ENCODE measurements at places on chromosomes 2 and 18.
A peak's percentile ranks its signal among the peaks of the same experiment; 100 is the strongest.

DNA sequence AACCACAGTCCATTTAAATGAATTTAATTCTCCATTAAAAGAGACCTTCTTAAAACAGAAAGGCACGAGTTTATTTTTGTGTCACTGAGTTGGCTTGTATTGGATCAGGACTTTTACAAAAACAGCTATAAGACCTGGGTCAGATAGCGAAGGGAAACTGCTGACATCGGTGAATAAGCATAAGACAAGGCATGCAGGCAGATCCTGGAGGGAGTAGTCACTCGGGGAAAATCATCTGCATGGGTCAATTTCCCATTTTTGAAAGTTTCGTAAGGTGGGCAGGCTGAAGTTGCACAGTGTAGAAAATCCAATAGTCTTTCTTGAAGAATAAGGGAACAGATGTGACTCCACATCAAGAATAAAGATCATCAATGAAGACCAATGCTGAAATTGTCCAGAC, 12.9 kb downstream of the IL36B start:
- DNase-seq, result no peak

DNA sequence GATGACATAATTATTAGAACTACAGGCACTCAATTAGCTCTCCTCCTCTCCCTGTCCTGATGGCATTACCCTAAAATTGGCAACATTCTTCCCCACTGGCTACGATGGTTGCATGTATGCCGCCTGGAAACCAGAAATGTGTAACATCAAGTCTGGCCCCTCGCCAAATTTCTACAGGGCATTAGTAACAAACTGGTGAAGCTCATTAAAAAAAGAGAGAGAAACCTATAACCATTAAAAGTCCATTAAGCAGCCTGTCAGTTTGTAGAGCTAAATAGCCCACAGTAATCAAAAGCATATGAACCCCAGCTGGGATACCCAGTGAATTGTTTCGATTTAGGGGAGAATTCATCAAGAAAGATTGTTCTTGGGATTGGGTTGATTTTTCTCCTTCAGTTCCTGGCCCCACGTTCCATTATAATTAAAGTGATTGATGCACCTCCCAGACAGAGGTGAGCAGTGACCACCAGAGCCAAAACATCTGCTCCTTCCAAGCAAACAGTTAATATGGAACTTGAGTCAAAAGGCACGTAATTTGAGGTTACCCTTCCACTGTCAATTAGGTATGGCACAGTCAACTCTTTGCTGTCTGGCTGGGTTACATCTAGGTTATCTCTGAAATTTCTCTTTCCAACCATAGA, 208.6 kb downstream of the C1D start:
- DNase-seq, result no peak

- DNase-seq, result no peak
Measured at GRCh38 chr18:2680216-2680792, 24.8 kb downstream of the SMCHD1 start.

- DNase-seq, result no peak
Measured at GRCh38 chr2:30705056-30705455, 102.2 kb downstream of the CAPN13 start.

- no peak for DNase-seq
Measured at GRCh38 chr18:11767935-11768334, 78.9 kb downstream of the GNAL start.

- DNase-seq, result no peak
Measured at GRCh38 chr2:144522897-144523595, 3.1 kb upstream of the ZEB2 start.

DNA sequence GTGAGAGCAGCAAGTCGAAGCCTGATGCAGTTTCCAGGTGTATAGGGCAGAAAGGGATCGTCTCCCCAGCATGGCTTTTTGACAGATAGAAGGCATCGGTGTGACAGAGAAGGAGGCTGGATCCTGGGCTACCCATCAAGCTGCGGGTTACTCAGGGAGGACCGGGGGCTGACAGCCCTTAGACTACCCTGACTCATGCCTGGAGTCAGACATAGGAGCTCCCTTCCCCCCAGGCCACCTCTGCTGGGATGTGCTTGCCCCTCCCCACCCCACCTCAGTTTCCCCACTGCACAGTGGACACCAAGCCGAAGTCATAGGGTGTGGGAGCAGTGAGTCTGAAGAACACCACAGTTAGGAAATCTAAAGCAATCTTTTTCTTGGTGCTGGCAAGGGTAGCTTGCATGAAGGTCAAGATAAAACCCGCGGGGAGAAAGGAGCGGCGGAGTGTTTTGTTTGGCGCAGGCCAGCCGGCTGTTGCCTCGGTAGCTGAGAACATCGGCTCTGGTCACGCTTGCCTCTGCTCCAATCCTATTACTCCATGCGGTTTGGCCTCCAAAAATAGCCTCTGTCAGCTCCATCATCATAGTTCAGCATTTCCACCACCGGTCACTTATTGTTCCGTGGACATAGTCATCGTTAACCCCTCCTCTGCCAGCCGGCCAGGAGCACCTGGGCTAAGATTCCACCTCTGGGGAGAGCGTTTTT, 169.2 kb upstream of the GLI2 start:
- DNase-seq, result no peak

- no peak for DNase-seq
Measured at GRCh38 chr18:49980896-49981295, 167.6 kb upstream of the ACAA2 start.

DNA sequence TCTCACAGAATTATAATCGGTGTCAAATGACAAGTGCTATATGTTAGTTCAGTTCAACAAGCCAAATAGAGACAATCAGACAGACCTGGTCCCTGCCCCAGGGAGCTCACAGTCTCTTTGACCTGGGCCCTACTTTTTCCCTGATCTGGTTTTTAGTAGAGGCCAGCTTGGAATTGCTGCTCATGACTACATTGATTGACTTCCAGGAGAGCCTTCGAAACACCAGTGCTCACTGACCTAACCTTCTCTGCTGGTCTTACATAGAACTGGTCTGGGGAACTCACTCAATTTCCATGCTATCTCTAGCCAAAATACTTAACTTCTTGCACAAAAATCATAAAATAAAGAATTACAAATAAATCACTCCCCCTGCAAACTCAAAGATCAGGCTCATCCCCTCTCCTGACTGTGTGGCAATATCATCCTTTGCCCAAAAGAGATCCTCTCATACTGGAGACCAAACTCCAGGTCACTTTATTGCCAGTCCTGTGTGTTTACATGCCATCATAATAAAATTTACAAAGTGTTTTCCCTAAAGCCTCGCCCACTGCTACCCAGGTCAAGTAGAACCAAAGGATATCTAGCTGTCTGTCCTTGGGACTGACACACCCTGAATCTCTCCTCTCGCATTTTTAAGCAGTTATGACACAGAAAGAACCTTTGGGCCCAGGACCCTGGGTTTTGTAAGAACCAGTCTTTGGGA, 53.2 kb downstream of the PROC start:
- DNase-seq, result no peak

GRCh38 chr2:47777277-47777937, 5.5 kb upstream of the MSH6 start:
- DNase-seq, result no peak

GRCh38 chr2:46574457-46575355, 95.3 kb downstream of the TMEM247 start:
- DNase-seq, result no peak

DNA sequence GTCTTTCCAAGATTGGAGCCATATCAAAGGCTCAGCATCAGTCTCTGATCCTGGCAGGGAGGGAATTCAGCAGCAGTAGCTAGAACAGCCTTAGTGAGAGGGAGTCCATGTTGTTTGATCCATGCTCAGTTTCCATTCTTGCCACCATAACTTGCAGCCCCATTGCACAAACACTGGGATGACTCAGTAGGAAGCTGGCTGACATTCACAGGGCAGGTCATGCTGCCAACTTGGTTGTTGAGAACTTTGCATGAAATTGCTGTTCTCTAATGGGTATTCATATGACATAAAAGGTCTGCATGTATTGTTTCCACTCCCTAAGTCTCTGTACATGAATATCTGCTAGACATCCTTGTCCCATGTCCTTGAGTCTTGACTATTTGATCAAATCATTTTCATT, 29.9 kb upstream of the STAT4 start:
- no peak for DNase-seq

DNA sequence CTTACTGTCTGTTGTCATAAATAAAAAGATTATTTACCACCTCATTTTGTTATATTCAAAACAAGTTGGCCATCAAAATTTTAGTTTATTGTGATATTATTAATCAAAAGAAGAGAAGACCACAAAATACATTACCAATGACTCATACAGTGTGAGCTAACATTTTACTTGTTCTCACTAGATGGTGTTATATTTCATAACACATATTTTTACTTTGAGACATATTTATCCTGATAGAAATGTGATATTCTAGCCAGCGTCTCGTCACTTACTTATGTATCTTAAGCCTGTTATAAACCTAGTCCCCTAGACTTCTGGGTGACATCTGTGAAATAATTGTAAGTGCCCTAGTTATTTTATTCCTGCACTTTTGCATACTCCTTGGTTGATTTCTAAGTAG, 263.2 kb downstream of the CDH7 start:
- no peak for DNase-seq

DNA sequence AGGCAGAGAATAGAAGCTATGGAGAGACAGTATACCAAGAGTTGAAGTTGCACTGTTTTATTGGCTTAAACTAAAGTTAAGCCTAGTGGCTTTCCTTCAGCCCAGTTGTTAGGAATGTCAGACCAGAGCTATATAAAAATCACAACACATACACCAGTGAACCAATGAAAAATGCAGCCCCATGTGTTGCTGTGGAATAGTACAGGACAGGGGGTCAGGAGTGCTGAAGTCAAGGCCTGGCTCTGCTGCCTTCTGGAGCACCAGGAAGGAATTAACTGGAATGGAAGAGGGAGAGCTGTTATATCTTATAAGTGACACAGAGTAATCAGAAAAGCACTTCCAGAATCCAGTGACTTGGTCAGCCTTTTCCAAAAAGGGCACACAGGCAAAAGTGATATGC, 58.9 kb downstream of the OSR1 start:
- DNase-seq, result no peak

- DNase-seq, result no peak
Measured at GRCh38 chr2:165840333-165840958, 46.4 kb upstream of the GALNT3 start.

- DNase-seq, result no peak
Measured at GRCh38 chr2:206176121-206176520, 16.4 kb downstream of the EEF1B2 start.

DNA sequence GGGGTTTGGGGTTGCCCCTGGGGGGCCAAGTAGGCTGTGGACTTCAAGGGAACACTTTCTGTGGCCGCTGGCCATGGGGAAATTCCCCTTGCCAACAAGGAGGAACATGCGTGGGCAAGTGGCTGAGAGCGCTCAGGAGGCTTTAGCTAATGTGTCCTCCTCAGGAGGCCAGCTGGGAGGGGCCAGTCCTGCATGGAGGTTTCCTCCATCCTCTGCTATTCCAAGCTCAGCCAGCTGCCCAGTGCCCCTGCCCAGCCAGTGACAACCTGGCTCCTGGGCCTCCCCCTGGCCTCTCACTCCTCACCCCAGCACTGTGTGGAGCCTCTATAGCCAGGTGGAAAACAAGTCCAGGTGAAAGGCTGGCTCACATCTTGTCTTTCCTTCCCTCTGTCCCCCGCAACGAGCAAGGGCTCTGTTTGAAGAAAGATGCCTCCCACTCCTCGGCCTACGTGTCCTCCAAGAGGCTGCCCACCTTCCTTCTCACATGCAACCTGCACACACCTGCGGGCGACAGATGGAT, 64.4 kb upstream of the DAPL1 start:
- no peak for DNase-seq

GRCh38 chr2:169363560-169364150, 1.3 kb upstream of the LRP2 start:
- DNase-seq, result peak; percentile 10
